NT2/D1 (cell line): ENCODE measurements at places on chromosomes 11 and 22.

- peak; percentile 5 for DNase-seq
These were observed 9.8 kb downstream of the PRMT3 start for GRCh38 chr11:20397281-20397680.

DNA sequence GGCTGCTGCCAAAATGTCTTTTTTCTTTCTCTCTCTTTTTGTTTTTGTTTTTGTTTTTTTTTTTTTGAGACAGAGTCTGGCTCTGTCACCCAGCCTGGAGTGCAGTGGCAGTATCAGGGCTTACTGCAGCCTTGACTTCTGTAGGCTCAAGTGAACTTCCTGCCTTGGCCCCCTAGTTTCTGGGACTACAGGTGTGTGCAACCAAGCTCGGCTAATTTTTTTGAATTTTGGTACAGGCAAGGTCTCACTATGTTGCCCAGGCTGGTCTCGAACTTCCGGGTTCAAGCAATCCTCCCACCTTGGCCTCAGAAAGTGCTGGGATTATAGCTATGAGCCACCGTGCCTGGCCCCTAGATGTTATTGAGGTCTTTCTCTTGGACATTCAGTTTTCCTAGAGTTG, 2.2 kb upstream of the DDX10 start:
- DNase-seq = no peak

GRCh38 chr22:17110791-17111550, 10.2 kb downstream of the TMEM121B start:
- no peak for DNase-seq

DNA sequence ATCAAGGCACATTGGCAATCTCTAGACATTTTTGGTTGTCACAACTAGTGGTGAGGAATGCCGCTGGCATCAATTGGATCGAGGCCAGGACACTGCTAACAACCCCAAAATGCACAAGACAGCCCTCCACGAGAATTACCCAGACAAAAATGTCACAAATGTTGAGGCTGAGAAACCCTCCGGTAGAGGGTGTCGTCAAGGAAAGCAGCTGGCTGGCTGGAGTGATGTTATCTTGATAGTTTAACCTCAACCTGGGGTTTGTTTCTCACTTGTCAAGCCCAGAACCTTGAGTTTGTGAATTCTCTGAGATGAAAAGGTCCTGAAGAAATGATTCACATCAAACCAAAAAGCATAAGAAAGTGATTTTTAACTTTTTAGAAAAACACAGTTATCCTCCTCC, 21.1 kb upstream of the TMPRSS13 start:
- DNase-seq = no peak

GRCh38 chr11:58928107-58928499, 11.2 kb upstream of the GLYATL1 start:
- DNase-seq = no peak

GRCh38 chr11:36148701-36149100, 140.5 kb downstream of the COMMD9 start:
- DNase-seq = no peak

DNA sequence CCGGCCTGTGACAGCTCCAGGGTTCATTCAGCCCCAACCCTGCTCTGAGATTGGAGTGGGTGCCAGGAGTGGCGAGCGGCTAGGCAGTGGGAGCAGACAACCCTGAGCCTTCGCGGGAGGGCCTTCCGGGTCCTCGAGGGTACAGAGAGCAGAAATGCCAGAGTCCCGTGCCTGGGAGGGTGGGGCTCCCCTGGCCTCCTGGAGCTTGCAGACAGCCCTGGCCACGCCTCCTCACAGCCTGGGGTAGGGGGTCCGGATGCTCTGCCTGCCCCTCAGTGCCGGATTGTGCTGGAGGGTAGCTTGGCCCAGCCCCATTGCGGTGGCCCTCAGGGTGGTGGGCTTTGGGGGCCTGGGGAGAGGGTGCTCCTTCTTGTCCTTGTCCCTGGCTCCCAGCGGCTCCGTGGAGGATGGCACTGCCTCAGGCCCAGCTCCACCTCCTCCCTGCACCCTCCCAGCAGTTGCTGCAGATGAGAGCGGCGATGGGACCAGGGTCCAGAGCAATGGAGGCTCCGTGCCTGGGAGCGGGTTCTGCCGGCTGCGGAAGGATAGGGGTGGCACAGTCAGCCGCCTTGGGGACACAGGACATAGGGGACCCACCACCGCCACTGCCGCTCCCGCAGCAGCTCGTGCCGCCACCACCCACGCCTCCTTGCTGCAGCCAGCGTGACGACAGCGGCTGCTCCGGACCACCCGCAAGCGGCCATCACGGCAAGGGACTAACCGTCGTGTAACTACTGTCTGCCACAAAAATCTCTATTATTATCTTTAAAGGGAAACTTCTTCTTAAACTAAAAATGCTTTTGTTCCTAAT, 34.9 kb upstream of the OR10G7 start:
- no peak for DNase-seq

- DNase-seq = no peak
These were observed 110.8 kb downstream of the GRIK4 start for GRCh38 chr11:120622189-120622875.

DNA sequence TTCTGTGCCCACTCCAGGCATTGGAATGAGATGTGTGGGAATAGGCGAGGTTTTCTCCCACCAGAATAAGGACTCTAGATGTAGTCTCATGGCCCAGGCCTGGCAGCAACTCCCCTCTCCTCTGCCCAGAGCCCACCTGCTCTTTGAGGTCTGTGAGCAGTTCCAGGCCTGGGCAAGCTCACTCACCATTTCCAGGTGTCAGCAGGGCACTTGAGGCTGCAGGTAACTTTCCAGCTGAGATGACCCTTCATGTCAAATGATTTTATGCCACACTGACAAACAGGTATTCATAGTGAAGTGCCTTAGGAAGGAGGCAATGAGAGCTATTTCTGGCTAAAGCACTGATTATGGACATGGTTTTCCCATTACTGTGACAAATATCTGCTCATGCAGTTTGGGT, 123.3 kb upstream of the CCDC90B start:
- DNase-seq = no peak

DNA sequence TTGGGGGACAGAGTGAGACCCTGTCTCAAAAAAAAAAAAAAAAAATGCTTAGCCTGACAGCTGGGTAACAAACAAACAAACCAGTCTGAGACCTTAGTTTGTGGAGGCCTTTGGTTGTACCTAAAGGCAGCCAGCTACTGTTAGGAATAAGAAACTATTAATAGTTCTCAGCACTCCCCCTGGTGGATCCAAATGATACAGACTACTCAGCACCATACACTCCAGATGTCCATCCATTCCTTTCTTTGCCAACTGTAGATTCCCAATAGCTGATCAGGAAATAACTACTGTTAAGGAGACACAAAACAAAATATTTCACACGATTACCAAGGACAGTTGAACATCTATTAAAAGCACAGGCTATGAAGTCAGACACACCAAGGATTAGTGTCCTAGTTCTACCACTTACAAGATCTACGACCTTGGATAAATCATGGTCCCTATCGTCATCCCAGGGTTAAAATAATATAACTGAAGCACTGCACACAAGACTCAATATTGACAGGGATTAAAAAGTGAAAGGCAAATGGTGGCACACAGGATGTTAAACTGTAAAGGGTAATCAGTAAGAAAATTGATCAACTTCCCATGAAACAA, 17.2 kb downstream of the CLDN25 start:
- DNase-seq = peak; percentile 27

DNA sequence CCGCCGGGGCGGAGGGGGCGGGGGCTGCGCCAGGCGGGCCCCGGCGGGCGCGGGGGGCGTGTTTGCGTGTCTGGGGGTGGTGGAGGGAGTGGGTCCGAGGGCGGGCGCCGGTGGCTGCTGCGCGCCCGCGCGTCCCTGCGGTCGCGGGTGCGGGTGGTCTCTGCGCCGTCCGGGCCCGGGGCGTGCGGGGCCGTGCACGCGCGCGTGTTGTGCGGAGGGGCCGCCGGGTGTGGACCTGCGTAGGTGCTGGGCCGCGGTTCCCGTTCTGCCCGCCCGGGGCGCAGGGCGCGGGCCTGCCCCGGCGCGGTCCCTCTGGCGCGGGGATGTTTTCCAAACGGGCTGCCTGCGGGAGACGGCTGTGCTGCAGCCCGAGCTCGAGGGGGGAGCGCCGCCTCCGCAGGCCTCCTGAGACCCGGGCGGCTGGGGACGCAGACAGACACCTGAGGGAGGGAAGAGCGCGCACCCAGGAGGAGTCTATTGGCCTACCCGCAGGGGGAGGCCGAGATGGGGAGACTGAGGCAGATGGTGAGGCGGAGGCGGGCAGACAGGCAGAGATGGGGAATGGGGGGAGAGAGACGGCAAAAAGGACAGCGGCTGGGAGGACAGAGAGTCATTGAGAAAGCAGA, 442 bp downstream of the PELI3 start:
- DNase-seq = no peak
